ENCODE measurements at places on chromosomes 11 and 22. TPM values are rescaled to one million over a fixed set of nuclear protein-coding genes. Genes with fewer than 3 reads are reported as not detected.

SLC22A12 gene
- not detected for total RNA-seq

DNA sequence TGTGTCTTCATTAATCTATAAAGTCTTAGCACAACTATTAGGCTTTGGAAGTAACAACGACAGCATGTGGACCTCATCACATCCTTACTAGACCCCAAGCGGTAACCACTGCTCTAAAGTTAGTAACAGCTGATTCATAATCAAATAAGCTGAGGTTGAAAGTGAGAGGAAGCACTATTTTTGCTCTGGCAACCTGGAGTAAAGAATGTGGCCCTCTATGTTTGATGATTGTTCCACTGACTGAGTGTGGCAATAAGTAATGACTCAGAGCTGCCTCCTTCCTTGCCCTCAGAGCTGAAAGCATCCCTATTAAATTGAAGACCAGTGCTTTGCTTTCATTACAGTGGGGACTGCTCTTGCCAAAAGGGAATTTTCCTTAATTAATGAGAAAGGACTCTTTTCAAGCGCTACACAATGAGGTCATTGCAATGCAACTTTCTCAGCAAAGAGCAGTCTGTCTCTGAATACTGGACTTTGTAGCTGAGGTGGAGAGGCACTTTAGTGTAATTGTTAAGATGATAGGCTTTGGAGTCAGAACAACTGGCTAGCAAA is 906.1 kb upstream of the RAG2 start:
- no peak overlapping the region for H3K27ac ChIP-seq
- no peaks in the 10 kb centered on the region for H3K4me1 ChIP-seq
- no peaks in the 10 kb centered on the region for H3K36me3 ChIP-seq
- ATAC-seq = no peak
- no peak overlapping the region for H3K4me3 ChIP-seq

DNA sequence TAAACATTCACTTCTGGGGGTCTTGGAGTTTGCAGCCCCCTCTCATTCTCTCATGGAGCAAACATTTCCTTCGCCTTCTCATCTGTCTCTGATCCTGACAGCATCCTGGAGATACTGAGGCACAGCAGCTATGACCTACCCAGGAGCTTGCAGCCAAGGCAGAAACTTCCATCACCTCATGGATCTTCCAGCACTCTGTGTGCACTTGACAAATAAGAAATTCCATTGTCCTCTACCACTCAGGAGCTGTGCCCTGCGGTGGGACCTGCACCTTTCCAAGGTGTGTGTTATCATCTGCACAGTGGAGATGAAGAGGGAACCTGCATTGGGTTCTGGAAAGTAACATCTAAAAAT is 49.1 kb downstream of the GGTLC2 start:
- ATAC-seq = no peak
- no peaks in the 10 kb centered on the region for H3K4me1 ChIP-seq
- no peak overlapping the region for H3K4me3 ChIP-seq
- no peaks in the 10 kb centered on the region for H3K36me3 ChIP-seq
- H3K27ac ChIP-seq = no peak overlapping the region
- H3K27me3 ChIP-seq = peaks cover 8% of the 10 kb centered on the region

- H3K27me3 ChIP-seq = no peaks in the 10 kb centered on the region
- ATAC-seq = no peak
- H3K4me1 ChIP-seq = peaks cover 91% of the 10 kb centered on the region
- H3K27ac ChIP-seq = no peak overlapping the region
Observed at GRCh38 chr22:24153959-24154358, 27.3 kb upstream of the SUSD2 start.

GRCh38 chr22:27999876-28000275 is 80.8 kb upstream of the PITPNB start:
- no peak for ATAC-seq
- H3K27me3 ChIP-seq = no peaks in the 10 kb centered on the region
- H3K27ac ChIP-seq = no peak overlapping the region
- peaks cover 89% of the 10 kb centered on the region for H3K36me3 ChIP-seq

- ATAC-seq = no peak
- H3K36me3 ChIP-seq = no peaks in the 10 kb centered on the region
- no peak overlapping the region for H3K4me3 ChIP-seq
- no peaks in the 10 kb centered on the region for H3K4me1 ChIP-seq
Observed at GRCh38 chr11:2121227-2122130, 17.7 kb downstream of the IGF2 start.

GRCh38 chr11:6834021-6834420 is 11.5 kb upstream of the OR10A5 start:
- H3K27me3 ChIP-seq = peaks cover 3% of the 10 kb centered on the region
- no peaks in the 10 kb centered on the region for H3K4me1 ChIP-seq
- H3K36me3 ChIP-seq = no peaks in the 10 kb centered on the region
- H3K27ac ChIP-seq = no peak overlapping the region
- ATAC-seq = no peak
- H3K4me3 ChIP-seq = no peak overlapping the region

YWHAH gene
- total RNA-seq = 263 TPM

KIRREL3 gene
- total RNA-seq = 0.54 TPM

- peak overlapping the region; percentile 39 for H3K27ac ChIP-seq
- no peaks in the 10 kb centered on the region for H3K36me3 ChIP-seq
- H3K4me3 ChIP-seq = no peak overlapping the region
Observed at GRCh38 chr22:20777420-20778177, 3.7 kb downstream of the SERPIND1 start.

MIAT gene
- total RNA-seq = 0.05 TPM

- no peak overlapping the region for H3K27ac ChIP-seq
- H3K4me3 ChIP-seq = no peak overlapping the region
- H3K36me3 ChIP-seq = no peaks in the 10 kb centered on the region
- H3K27me3 ChIP-seq = no peaks in the 10 kb centered on the region
- no peaks in the 10 kb centered on the region for H3K4me1 ChIP-seq
- ATAC-seq = no peak
Observed at GRCh38 chr11:127199306-127199801, 198.8 kb upstream of the KIRREL3 start.

GRCh38 chr11:27085111-27085510 is 44.5 kb downstream of the BBOX1 start:
- H3K36me3 ChIP-seq = no peaks in the 10 kb centered on the region
- no peak for ATAC-seq
- H3K4me3 ChIP-seq = no peak overlapping the region
- no peak overlapping the region for H3K27ac ChIP-seq

IL17REL gene
- total RNA-seq = not detected

DNA sequence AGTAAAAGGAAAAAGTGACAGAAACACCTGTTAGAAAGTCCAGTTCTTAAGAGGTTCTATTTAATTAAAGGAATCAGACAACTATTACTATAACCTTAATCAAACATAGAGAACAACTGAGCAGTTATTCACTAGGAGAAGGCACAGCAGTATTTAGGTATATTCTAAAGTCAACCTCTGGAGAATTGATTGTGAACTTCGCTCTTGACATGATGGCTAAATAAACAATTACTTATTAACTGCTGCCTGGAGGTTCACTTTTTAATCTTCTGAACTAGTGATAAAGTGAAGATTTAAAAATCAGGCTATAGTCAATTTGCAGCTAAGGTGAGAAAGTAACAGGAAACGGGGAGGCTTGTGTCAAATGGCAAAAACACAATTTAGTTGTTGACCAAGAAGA is 557.3 kb downstream of the FAM181B start:
- no peak for ATAC-seq
- H3K36me3 ChIP-seq = no peaks in the 10 kb centered on the region
- no peaks in the 10 kb centered on the region for H3K27me3 ChIP-seq
- no peak overlapping the region for H3K27ac ChIP-seq
- H3K4me1 ChIP-seq = no peaks in the 10 kb centered on the region
- no peak overlapping the region for H3K4me3 ChIP-seq

DNA sequence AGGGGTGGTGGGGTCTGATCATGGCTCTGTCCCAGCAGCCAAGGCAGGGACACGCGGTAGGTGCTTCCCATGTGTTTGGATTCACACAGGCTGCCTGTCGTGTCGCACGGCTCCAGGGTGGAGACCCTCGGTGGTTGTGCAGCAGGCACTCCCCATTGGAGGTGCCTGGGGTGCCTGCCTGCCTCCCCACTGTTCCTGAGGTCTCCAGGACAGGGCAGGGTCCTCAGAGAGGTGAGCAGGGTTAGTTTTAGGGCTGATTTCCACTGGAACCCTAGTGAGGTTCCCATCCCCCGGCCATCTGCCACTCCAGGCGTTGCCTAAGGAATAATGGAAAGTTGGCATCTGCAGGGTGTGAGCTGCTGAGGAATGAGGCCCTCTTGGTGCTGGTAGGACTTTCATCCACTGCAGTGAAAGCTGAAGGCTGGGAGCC is 32.3 kb downstream of the OSBPL5 start:
- H3K4me3 ChIP-seq = no peak overlapping the region
- no peak for ATAC-seq
- no peaks in the 10 kb centered on the region for H3K36me3 ChIP-seq
- no peak overlapping the region for H3K27ac ChIP-seq
- H3K4me1 ChIP-seq = peaks cover 16% of the 10 kb centered on the region

MMP12 gene
- total RNA-seq = not detected

DNA sequence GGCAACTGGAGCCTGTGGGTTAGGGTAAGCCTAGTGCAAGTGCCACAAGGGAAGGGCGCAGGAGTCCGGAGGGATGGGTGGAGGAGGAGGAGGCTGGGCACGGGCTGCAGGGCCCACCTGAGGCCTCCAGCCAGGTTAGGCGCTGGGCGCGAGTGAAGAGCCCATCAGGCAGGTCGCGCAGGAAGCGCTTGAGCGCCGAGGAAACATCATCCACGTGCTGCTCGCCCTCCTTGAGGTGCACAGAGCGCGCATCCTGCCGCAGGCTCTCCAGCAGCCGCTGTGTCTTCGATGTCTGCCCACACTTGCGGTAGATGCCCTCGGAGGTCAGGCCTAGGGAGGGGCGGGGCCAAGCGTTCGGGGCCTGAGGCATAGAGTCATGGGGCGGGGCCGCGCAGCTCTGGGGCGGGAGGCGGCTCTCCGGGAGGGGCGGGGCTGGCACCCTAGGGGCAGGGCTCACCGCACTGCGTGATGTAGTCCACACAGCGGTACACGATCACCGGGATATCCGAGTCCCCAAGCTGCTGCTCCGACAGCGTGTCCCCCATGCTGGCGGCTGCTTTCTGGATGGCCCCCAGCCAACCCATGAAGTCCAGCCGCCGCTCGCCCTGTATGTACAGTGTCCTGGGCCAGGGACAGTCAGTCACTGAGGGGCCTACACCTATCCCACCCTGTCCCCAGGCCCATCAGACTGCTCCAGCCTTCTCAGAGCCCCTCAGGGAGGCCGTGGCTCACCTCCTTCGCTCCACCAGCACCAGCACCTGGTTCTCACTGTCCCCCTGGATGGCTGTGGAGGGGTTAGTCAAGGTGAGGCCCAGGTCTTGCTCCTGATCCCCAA is 22.9 kb upstream of the PDE2A start:
- no peaks in the 10 kb centered on the region for H3K27me3 ChIP-seq
- H3K36me3 ChIP-seq = no peaks in the 10 kb centered on the region
- H3K4me1 ChIP-seq = no peaks in the 10 kb centered on the region
- H3K27ac ChIP-seq = peak overlapping the region; percentile 51
- ATAC-seq = peak; percentile 79

SMTNL1 gene
- not detected for total RNA-seq

GRCh38 chr11:1461826-1462697 is 24.5 kb downstream of the MOB2 start:
- peaks cover 44% of the 10 kb centered on the region for H3K36me3 ChIP-seq
- no peak for ATAC-seq
- H3K27me3 ChIP-seq = no peaks in the 10 kb centered on the region
- H3K27ac ChIP-seq = peak overlapping the region; percentile 93

- no peak overlapping the region for H3K4me3 ChIP-seq
- no peak overlapping the region for H3K27ac ChIP-seq
- ATAC-seq = no peak
- peaks cover 66% of the 10 kb centered on the region for H3K4me1 ChIP-seq
- no peaks in the 10 kb centered on the region for H3K27me3 ChIP-seq
Observed at GRCh38 chr11:8059571-8060011, 21.4 kb upstream of the TUB start.

- no peaks in the 10 kb centered on the region for H3K4me1 ChIP-seq
- H3K36me3 ChIP-seq = no peaks in the 10 kb centered on the region
- H3K4me3 ChIP-seq = no peak overlapping the region
- peak; percentile 89 for ATAC-seq
- no peak overlapping the region for H3K27ac ChIP-seq
- peaks cover 30% of the 10 kb centered on the region for H3K27me3 ChIP-seq
Observed at GRCh38 chr11:1652771-1653540, 23.4 kb downstream of the KRTAP5-5 start.

DNA sequence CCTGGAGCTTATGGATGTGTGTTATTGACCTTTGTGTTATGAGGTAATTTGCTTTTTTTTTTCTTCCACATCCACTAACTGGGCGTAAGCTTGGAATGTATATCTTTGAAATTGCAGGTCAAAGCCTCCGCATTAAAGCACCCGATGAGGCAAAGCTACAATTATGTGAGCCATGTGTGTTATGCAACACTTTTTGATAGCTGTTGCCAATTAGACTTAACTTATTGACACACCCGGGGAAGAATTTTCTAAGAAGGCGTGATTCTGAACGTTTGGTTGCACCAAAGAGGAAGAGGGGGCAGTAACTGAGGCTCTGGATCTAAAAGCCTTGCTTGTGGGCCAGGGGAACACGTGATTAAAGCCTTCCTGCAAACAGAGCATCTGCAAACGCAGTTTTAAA is 610 bp upstream of the TEX12 start:
- no peaks in the 10 kb centered on the region for H3K4me1 ChIP-seq
- no peaks in the 10 kb centered on the region for H3K27me3 ChIP-seq
- no peak overlapping the region for H3K4me3 ChIP-seq
- H3K36me3 ChIP-seq = no peaks in the 10 kb centered on the region
- peak; percentile 67 for ATAC-seq

TMEM225 gene
- not detected for total RNA-seq

PRDM11 gene
- 57.2 TPM for total RNA-seq
